Suppressor macrophage (primary cell): ENCODE measurements at places on chromosomes 16 and 17.

DNA sequence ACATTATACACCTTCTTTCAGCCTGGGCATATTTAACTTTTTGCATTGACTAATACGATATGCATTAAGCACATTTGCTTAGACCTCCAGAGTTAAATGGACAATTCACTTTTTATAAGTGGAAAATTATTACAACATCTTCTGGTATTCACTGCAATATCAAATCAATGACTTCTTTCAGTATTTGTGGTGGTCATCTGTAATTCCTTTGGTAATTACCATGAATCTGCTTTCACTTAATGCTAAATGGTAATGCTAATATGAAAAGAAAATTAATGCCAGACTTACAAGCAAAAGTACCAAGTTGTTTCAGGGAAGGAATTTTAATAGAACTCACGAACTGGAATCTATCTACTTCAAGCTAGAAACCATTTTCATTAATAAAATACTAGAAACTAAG is 6.4 kb downstream of the GPATCH8 start:
- DNase-seq = no peak

DNA sequence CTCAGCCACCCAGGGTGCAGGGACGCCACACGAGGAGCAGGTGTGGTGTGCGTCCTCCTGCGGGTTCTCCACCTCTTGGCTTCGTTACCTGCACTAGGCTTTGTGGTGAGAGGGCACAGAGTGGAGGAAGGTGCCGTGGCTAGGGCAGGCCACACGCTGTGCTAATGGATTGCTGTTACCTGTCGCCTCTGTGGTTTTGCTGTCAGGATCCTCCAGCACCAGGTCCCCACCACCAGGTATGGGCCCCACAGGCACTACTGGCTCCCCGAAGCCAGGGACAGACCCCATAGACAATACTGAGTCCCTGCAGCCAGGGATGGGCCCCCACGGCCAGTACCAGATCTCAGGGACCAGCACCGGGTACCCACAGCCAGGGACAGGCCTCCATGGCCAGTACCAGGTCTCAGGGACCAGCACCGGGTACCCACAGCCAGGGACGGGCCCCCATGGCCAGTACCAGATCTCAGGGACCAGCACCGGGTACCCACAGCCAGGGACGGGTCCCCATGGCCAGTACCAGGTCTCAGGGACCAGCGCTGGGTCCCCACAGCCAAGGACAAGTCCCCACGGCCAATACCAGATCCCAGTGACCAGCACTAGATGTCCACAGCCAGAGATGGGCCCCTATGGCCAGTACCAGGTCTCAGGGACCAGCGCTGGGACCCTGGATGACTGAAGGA is 315.6 kb downstream of the SEC14L1 start:
- no peak for DNase-seq

DNA sequence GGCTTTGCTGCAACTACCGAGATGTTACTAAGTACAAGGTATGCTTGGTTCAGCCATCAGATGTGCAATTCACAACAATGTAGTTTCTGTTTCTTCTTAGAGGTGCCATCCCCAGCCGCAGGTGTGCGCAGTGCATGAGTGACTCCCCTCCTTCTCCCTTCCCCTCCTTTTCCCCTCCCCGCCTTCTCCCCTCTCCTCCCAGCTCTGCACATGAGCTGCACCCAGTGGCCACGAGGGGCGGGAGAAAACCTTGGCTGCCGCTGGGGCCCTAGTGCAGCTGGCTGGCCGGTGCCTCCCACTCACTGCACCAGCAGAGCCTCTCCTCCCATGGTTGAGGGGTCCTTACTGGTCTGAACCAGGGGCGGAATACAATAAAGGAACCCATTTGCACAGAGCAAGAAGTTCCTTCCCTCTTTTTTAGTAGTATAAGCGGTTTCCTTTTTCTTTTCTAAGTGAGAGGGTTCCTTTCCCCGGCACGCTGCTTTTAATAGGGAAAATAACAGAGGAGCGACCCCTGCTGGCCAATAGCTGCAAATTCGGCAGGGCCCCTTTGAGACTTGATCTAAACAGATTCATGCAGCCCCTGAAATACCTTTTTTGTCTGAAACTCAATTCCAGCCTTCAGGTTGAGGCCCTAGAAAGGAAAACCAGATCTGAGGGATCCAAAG is 7.8 kb upstream of the CCL15 start:
- DNase-seq = peak; percentile 70

DNA sequence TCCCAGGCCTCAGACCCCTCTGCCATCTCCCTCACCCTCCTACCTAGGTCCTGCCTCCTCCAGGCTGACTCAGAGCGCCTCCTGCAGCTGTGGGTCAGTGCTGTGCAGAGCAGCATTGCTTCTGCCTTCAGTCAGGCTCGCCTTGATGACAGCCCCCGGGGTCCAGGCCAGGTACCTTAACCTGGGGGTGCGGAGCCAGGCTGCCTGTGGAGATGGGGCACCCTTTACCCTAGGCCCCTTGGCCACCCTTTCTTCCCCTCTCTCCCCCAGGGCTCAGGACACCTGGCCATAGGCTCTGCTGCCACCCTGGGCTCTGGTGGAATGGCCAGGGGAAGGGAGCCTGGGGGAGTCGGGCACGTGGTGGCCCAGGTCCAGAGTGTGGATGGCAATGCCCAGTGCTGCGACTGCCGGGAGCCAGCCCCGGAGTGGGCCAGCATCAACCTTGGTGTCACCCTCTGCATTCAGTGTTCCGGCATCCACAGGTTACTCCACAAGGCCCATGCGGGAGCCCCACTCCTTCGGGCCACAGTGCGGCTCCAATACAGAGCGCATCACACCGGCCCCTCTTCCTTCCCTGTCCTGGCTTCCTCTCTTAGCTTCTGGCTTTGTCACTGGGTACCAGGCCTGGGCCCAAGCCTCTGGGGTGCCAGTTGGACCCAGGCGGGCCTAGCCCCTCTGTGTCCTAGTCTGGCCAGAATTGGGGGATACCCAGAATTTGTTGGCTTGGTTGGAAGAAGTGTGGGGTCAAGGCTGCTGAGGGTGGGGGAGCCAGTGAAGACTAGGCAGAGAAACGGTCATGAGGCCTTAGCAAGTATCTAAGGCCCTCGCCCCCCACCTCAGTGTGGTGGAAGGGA is 5.0 kb upstream of the KCTD11 start:
- no peak for DNase-seq

- no peak for DNase-seq
Measured at GRCh38 chr17:72126575-72127486, 6.0 kb downstream of the SOX9 start.

GRCh38 chr16:53785044-53785443 is 81.1 kb downstream of the FTO start:
- no peak for DNase-seq

GRCh38 chr16:88473666-88474534 is 20.8 kb downstream of the ZFPM1 start:
- no peak for DNase-seq

DNA sequence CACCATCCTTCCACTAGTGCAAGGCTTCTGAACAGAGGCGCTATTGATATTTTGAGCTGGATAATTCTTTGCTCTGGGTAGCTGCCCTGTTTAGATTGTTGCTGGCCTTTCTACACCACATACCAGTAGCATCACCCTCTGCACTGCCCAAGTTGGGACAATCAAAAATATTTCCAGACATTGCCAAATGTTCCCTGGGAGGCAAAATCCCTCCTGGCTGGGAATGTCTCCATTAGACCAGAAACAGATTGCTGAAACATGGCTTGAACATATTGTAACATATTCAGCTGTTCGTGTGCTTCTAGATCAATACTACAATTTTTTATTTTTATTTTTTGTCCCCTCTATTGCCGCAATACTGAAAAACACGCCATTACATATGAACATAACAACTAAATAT is 174.6 kb downstream of the ABCA8 start:
- DNase-seq = no peak

- DNase-seq = peak; percentile 23
Measured at GRCh38 chr17:20095336-20096080, 86.3 kb downstream of the SPECC1 start.

GRCh38 chr17:35998018-35998545 is 3.3 kb downstream of the CCL15 start:
- no peak for DNase-seq

DNA sequence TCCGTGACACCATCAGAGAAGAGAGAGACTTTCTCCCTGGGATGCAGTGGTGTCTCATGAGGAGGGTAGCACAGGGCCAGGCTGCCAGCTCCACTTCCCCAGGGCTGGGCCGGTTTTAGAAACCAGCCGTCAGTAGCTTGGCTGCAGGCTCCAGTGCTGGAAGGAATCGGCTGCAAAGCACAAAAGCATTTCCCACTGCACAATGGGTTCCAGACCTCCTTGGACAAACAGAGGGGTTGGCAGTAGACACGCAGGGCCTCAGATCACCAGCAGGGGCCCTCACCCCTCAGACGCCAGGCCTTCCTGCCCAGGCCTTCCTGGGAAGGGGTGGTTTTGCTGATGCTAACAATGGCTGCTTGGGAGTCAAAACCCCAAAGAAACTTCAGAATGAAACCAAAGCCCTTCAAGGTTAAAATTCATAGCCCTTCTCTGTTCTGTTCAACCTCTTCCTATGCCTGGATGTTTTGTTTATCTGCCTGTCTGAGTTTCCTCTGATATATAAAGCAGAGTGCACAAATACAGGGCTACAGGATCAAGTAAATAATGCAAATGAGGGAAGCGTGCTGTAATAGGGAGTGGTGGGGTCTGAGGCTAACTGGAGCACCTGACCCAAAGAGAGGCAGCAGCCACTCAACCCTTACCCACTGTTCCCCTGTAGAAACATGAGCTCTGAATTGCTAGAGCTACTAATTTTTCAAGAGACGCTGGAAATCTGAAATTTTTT is 26.2 kb downstream of the TEKT5 start:
- DNase-seq = peak; percentile 39

GRCh38 chr17:20924306-20924705 is 118.5 kb downstream of the USP22 start:
- no peak for DNase-seq

GRCh38 chr16:85061566-85061965 is 34.0 kb downstream of the KIAA0513 start:
- peak; percentile 96 for DNase-seq

GRCh38 chr17:77892469-77893143 is 65.9 kb upstream of the TNRC6C start:
- peak; percentile 43 for DNase-seq

DNA sequence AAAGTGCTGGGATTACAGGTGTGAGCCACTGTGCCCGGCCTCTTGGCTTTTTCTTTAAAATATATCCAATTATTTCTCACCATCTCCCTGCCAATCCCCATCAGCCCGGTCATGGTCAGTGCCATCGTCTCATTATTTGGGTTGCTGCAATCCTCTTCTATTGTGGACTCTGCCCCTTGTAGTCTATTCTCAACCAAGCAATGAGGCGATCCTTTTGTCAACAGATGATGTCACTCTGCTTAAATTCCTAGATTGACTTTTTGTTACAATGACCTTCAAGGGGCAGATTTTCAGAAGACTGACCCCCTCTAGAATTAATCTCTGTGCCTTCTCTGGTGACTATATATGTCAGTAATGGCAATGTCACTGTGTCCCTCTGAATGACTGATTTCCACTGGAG is 384.7 kb downstream of the UTP18 start:
- DNase-seq = no peak

- no peak for DNase-seq
Measured at GRCh38 chr17:28573966-28574480, 2.7 kb downstream of the ALDOC start.

- DNase-seq = no peak
Measured at GRCh38 chr17:603406-604114, 111.1 kb downstream of the VPS53 start.

- no peak for DNase-seq
Measured at GRCh38 chr16:49277766-49278566, 3.7 kb downstream of the CBLN1 start.

DNA sequence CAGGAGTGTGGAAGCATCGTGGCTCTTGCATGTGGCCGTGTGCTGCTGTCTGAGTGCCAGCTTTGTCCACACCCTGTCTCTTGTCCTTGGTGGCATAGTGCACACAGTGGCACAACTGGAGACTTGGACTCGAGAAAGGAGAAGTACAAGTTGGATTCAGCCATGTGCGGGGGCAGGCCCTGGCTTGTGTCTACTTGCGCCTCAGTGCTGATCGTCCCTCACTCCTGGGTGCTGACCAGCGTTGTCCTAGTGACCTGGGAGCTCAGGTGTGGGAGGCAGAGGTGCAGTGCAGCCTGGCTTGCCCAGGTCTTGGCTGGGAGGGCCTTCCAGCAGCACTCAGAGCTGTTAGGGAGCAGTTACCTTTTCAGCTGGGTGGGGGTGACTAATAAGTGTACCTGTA is 20.6 kb downstream of the MPRIP start:
- DNase-seq = peak; percentile 63

DNA sequence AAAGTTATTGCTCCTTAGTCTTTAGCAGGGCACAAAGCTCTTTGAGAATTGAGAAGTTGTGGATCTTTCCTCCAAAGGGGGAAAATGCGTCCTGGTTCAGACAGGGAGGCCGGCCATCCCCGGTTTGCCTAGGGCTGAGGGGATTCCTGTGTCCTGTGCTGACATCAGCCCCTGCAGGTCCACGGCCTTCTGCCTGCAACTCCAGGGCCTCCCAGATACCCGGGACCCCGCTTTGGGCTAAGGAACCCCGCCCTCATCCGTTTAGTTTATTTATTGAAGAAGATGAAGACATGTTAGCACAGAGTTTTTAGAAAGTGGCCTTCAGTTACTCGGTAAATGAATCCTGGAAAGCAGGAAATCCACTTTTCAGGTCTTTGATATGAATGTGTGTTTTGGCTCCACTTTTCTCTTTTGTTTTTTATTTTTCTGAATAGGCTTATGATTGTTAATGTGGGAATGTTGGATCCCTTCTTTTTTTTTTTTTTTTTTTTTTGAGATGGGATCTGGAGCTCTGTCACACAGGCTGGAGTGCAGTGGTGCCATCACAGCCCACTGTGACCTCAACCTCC is 65.6 kb downstream of the CRISPLD2 start:
- DNase-seq = no peak

GRCh38 chr16:79037521-79038373 is 562.8 kb downstream of the MAF start:
- DNase-seq = no peak

DNA sequence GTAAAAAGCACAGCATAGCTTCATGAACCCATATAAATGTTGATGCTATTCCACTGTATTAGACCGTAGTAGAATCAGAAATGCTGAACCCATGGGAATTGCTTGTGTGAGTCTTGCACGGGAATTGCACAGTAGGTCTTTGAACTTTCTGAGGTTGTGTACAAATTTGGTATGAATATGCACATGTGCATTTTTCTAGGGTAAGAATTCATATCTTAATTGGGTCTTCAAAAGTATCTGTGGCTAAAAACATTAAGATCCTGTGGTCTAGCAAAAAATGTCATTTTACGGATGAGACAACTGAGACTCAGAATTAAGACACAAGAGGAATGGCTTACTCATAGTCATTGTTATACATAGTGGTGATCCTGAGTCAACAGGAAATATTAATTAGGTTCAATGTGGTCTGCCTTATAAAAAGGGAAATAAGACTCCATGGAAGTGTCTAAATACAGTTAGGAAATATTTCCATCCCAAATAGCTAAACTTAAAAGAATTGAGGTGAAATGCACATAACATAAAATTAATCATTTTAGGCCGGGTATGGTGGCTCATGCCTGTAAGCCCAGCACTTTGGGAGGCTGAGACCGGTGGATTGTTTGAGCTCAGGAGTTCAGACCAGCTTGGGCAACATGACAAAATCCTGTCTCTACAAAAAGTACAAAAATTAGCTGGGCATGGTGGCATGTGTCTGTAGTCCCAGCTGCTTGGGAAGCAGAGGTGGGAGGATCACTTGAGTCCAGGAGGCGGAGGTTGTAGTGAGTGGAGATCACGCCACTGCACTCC is 22.8 kb downstream of the TAOK1 start:
- DNase-seq = peak; percentile 86

- DNase-seq = no peak
Measured at GRCh38 chr17:9646546-9646885, 1.2 kb downstream of the USP43 start.
